ENCODE measurements at places on chromosomes 1 and 21. TPM values are rescaled to one million over a fixed set of nuclear protein-coding genes. Genes with fewer than 3 reads are reported as not detected.
A peak's percentile ranks its signal among the peaks of the same experiment; 100 is the strongest.

DNA sequence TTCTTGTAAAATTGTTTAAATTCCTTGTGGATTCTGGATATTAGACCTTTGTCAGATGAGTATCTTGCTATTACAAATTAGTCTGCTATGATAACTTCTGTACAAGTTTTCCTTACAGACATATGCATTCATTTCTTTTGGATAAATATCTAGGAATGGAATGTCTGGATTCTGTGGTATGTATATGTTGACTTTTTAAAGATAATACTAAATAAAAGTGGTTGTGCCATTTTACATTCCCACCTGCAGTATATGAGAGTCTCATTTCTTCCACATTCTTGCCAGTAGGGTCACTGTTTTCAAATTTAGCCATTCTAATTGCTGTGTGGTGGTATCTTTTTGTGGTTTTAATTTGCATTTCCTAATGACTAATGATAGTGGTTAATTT is 53.9 kb downstream of the SYDE2 start:
- no peak for ATAC-seq
- H3K27ac ChIP-seq, result no peak overlapping the region
- H3K36me3 ChIP-seq, result no peaks in the 10 kb centered on the region
- no peak overlapping the region for H3K4me3 ChIP-seq
- H3K4me1 ChIP-seq, result peaks cover 13% of the 10 kb centered on the region
- H3K27me3 ChIP-seq, result no peaks in the 10 kb centered on the region

Gene ETV3L
- total RNA-seq, result not detected

GRCh38 chr1:232786845-232787455 is 18.3 kb upstream of the MAP10 start:
- no peak overlapping the region for H3K4me3 ChIP-seq
- no peaks in the 10 kb centered on the region for H3K4me1 ChIP-seq
- ATAC-seq, result no peak
- no peaks in the 10 kb centered on the region for H3K36me3 ChIP-seq
- no peak overlapping the region for H3K27ac ChIP-seq

DNA sequence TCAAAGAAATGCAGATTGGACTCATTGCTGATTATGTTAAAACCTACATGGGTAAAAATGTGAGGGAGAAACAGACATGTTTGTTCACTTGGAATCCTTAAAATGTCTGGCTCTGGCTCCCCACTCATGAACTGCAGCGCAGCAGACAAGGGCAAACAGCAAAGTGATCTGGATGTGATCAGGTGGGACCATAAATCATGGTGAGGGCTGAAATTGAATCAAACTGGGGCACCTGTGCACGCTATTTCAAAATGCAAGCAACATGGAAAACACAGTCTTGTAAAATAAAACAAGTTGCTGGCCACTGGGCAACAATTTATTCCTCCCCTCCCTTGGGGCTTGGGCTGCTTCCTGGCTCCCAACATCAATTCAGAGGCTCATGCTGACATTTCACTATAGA is 373.4 kb downstream of the SEC16B start:
- H3K27ac ChIP-seq, result no peak overlapping the region
- no peak for ATAC-seq
- peaks cover 7% of the 10 kb centered on the region for H3K4me1 ChIP-seq
- no peaks in the 10 kb centered on the region for H3K36me3 ChIP-seq

DNA sequence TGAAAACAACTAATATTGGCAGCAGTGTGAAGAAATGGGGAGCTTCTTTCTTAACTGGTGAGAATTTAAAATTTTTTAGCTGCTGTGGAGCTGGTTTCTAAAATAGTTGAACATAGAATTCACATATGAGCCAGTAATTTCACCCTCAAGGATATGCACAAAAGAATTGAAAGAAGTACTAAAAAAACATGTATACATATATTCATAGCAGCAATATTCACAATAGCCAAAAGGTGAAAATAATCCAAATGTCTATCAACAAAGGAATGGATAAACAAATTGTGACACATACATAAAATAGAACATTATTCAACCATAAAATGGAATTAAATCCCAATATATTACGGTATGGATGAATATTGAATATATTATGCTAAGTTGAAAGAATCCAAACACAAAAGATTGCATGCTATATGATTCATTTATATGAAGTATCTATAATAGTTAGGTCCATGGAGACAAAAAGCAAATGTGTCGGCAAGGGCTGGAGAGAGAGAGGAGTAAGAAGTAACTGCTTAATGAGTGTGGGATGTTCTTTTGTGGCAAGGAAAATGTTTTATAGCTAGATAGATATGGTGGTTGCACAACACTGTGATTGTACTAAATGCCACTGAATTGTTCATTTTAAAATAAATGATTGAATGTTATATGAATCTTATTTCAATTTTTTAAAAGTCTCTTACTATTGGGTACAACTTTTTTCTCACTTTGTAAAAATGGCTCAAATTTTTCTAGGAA is 14.8 kb upstream of the COL11A1 start:
- no peaks in the 10 kb centered on the region for H3K27me3 ChIP-seq
- no peak overlapping the region for H3K27ac ChIP-seq
- no peak overlapping the region for H3K4me3 ChIP-seq
- no peaks in the 10 kb centered on the region for H3K4me1 ChIP-seq

GRCh38 chr1:46537651-46538050 is 13.8 kb downstream of the KNCN start:
- no peaks in the 10 kb centered on the region for H3K36me3 ChIP-seq
- H3K4me1 ChIP-seq, result no peaks in the 10 kb centered on the region
- ATAC-seq, result no peak
- H3K27me3 ChIP-seq, result peaks cover 4% of the 10 kb centered on the region

GRCh38 chr1:23594927-23595353 is 35.6 kb upstream of the ID3 start:
- peaks cover 12% of the 10 kb centered on the region for H3K4me1 ChIP-seq
- ATAC-seq, result no peak
- no peak overlapping the region for H3K27ac ChIP-seq
- no peak overlapping the region for H3K4me3 ChIP-seq

GRCh38 chr1:5565281-5566125 is 426.7 kb downstream of the NPHP4 start:
- no peaks in the 10 kb centered on the region for H3K36me3 ChIP-seq
- H3K27ac ChIP-seq, result no peak overlapping the region
- H3K4me3 ChIP-seq, result no peak overlapping the region
- H3K27me3 ChIP-seq, result peaks cover 32% of the 10 kb centered on the region

GRCh38 chr1:236868625-236869467 is 73.8 kb downstream of the MTR start:
- no peak overlapping the region for H3K27ac ChIP-seq
- H3K36me3 ChIP-seq, result no peaks in the 10 kb centered on the region
- no peak for ATAC-seq
- no peak overlapping the region for H3K4me3 ChIP-seq

GRCh38 chr1:245956225-245956624 is 550.9 kb downstream of the SMYD3 start:
- H3K4me1 ChIP-seq, result no peaks in the 10 kb centered on the region
- no peaks in the 10 kb centered on the region for H3K27me3 ChIP-seq
- no peaks in the 10 kb centered on the region for H3K36me3 ChIP-seq

GRCh38 chr21:45589686-45590245 is 47.5 kb upstream of the SLC19A1 start:
- H3K4me3 ChIP-seq, result peak overlapping the region; percentile 52
- ATAC-seq, result no peak
- no peak overlapping the region for H3K27ac ChIP-seq

Gene UBL4B
- 0.27 TPM for total RNA-seq

DNA sequence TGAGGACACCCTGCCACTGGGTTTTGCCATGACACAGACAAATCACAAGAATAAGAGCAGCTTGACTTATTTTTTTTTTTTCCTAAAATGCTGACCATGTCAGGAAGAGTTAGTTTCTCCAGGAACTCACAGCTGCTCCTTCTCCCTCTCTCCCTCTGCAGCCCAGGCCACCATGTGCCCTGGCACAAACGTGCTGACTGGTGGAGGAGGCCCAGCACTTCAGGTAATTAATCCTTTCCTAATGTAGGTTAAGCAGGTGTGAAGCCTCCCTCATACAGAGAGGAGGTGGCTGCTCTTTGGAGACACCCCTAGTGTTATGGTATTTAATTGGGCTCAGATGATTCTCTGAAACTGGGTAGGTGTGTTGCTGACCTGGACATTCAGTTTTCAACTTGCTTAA is 129.8 kb upstream of the USH2A start:
- ATAC-seq, result no peak
- H3K27ac ChIP-seq, result no peak overlapping the region
- H3K27me3 ChIP-seq, result no peaks in the 10 kb centered on the region
- no peak overlapping the region for H3K4me3 ChIP-seq
- H3K36me3 ChIP-seq, result no peaks in the 10 kb centered on the region

DNA sequence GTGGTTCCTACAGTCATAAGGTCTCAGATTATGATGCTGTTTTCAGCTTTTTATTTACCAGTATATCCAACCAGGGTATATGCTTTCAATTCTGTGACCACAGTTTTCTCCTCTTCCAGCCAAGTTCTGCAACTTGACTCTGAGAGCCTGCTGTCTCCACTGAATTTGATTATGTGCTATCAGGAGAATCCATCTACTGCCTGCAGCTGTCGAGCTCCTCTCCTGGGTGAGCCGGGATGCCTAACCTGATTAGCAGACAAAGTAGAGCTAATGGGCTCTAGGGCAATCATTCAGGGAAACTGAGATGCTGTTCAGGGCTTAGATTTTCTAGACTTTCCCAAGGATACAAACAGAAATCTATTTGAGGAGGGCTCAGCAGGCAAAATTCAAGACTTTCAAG is 271.5 kb upstream of the BEND5 start:
- ATAC-seq, result no peak
- no peaks in the 10 kb centered on the region for H3K36me3 ChIP-seq
- H3K4me3 ChIP-seq, result no peak overlapping the region
- H3K4me1 ChIP-seq, result no peaks in the 10 kb centered on the region

Gene GLRX2
- 11.2 TPM for total RNA-seq

DNA sequence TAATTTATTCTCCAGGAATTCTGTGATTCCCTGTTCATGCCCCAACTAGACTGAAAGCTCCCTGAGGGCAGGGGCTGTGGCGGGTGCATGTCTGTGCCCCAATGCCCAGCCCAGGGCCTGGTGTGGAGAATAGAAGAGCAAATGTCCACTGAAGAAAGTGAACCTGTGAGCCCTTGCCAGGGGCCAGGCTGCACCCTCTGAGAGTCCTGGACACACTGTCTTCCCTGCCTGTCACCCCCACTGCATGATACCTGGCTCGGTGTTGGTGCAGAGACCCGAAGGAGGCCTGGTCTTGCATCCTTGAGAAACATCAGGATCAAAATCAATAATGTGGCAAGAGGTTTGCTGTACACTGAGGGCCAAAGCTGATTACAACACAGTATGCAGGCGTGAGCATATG is 69.8 kb upstream of the RUNX3 start:
- ATAC-seq, result no peak
- H3K27me3 ChIP-seq, result peaks cover 4% of the 10 kb centered on the region
- no peak overlapping the region for H3K27ac ChIP-seq
- H3K4me1 ChIP-seq, result no peaks in the 10 kb centered on the region
- no peak overlapping the region for H3K4me3 ChIP-seq

Measured in gastroesophageal sphincter (tissue), 4 donors.